Left ventricle myocardium inferior (tissue), 1 donor: ENCODE measurements at places on chromosomes 3 and 15.

DNA sequence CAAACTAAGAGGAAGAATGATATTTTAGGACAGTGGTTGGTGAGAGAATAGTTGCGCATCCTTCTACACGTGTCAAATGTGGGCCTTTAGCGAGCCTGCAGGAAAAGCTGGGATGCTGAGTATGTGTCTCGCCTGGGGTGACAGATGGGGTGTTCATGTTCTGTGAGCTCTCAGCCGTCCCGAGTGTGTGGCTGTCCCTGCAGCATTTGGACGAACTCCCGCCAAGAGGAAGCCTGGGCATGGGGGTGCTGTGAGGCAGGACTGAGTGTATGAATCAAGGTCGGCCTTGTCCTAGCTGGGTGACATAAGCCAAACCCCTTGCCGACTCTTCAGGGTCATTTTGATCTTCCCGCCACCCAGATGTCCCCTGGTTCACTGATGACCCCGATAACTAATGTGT is 94.8 kb downstream of the CACNA1D start:
- no peak for DNase-seq

DNA sequence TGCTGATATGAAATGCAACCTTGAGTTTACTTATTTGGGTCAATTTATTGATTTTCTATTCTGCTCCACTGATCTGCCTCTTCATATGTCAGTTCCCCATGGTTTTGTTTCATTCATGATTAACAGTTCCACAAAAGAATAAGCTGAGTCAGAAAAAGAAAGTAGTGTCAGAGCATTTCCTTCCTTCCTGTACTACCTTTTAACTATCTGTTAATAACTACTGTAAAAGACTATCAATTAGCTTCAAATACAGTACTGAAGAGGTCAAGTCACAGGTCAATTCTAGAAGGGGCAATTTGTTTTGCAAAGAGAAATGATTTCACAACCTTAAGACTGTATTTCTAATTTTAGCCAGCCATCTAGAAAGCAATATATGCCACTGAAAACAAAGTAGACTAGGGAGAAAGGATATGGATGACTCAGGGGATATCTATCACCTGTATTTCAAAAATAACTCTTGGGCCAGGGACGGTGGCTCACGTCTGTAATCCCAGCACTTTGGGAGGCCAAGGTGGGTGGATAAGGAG is 129.5 kb downstream of the TFDP2 start:
- DNase-seq = no peak

DNA sequence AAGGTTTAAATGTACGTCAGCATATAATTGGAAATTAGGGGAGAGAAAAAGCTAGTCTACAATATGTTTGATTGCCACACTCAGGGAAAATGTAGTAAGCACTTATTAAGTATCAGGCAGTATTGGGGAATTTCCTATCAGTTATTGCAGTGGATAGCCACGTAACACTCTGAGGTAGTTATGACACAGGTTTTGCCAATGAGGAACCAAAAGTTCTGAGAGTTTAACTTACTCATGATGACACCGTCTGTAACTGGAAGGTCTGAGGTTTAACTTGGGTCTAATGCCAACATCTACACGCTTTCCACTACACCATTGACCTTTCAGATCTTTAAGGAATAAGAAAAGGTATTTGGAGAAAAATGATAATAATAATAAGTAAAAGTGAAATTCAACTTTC is 89.5 kb downstream of the ZMAT3 start:
- DNase-seq = no peak

DNA sequence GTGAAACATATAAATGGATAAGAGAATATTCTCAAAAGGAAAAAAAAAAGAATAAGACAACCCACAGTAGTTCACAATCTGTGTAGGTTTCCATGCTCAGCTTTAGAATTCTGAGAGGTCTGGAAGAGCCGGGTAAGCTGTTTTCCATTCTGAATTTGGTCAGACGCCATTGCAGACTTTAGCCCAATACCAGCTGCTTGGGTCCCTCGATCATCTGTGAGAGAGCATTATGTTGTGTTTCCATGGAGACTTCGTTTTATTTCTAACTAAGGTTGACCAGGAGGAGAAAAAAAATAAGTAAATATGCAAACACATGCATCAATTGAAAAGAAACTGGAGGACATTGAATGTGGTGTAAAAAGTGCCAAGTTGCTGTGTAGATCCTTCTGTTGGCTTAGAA is 25.5 kb downstream of the KCNAB1 start:
- DNase-seq = no peak

- no peak for DNase-seq
Observed at GRCh38 chr3:80234706-80235105, 466.9 kb upstream of the ROBO1 start.

GRCh38 chr3:171695426-171695825 is 114.9 kb downstream of the PLD1 start:
- no peak for DNase-seq

DNA sequence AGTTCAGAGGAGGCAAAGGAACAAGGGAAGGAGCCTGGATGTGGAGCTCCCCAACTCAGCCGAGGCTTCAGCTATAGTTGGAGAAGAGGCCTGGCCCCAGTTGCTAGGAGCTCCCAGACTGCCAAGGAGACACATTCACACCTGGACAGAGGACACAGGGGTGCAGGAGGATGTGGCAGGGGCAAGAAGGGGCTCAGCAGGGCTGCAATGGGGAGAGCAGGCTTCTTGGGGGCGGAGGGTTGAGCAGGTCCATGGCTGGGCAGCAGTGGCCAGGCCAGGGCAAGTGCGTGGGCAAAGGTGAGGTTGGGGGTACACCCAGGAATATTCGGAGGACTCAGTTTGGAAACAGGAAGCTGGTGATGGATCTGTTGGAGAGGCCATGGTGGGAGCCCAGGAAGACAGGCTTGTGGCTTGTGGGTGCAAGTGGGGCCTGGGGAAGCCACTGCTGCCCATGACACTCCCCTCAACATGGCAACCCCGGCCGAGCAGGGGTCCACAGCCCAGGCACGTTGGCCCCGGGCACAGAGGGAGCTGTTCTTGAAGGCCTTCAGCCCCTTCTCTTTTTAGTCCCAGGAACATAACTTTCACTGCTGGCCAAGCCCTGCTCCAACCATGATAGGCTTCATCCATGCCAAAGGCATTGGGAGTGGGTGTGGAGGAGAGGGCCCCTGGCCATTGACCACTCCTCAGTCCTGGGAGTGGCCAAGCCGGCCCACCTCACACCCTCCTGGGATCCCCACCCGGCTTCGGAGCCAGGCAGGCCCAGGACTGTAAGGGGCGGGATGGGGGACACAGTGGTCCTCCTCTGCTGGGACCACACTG is 33.3 kb downstream of the TSPAN3 start:
- DNase-seq = no peak

DNA sequence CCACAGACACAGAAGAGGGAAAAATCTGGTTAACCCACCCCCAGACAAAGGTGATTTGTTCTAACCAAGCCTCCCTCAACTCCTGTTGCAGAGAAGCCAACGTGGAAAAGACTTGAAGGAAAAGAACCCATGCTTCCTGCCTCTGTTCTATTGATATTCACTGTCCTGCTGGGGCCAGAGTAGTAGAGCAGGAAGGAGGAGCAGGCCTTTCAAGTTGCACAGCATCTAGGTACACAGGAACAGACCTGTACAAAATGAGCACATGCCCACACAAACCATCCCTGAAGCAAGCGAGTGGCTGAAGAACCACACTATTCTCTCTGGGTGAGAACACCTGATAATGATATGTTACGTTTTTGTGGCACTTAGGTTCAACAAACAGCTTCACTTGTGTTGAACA is 29.9 kb downstream of the RASGRP1 start:
- DNase-seq = no peak

DNA sequence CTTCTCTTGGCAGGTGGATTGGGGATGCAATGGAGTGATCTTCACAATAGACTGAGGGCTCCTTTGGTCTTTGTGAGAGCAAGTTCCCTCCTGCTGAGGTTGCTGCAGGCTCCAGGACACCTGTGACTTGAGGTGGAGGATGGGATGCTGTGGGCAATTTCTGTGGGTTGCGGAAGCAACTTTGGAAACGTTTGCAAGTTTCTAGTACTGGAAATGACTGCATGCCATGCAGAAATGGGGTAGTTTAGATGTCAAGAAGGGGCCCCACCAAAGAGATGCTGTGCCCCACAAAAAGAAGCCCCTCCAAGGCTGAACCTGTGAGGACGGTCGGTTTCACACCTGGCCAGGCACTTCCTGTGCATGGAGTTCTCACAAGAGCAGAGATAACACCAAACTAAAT is 80.4 kb upstream of the XCR1 start:
- no peak for DNase-seq

DNA sequence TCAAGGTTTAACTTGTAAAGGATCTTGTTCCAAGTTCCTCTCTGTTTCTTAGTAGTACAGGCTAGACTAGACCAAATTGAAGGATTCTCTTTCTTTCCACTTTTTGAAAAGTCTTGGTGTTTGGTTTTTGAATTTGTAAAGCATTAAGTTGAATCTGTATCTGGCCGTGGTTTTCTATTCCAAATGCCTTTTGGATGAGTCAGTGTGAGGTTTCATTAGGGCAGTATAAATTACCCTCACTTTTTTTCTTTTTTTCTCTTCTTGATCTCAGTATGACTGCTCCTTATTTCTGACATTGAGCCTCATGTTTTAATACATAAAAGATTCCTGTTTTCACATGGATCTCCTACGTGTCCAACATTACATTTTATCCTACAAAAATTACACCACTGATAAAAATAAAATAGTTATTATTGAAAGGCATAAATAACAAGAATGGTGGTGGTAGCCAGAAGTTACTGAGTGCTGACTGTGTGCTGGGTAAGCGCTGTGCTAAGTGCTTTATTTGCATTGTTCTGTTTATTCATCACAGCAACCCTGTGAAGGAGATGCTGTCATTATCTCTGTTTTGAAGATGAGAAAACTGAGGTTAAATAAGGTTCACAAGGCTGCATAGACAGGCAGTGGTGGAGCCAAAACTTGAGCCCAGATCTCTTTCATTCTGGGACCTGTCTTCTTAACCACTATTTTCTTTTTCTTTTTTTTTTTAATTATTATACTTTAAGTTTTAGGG is 48.3 kb downstream of the MITF start:
- DNase-seq = no peak

- DNase-seq = no peak
Observed at GRCh38 chr3:77014226-77014625, 25.7 kb upstream of the ROBO2 start.

DNA sequence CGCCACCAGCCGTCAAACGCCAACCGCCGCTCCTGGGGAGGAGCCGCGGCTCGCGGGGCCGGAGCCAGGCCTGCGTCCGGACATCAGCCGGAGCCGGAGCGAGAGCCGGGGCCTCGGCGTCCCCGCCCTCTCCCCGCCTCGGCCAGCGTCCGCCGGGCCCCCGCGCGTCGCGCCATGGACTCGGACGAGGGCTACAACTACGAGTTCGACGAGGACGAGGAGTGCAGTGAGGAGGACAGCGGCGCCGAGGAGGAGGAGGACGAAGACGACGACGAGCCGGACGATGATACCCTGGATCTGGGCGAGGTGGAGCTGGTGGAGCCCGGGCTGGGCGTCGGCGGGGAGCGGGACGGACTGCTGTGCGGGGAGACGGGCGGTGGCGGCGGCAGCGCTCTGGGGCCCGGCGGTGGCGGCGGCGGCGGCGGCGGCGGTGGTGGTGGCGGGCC is 359 bp downstream of the ARIH1 start:
- DNase-seq = no peak

DNA sequence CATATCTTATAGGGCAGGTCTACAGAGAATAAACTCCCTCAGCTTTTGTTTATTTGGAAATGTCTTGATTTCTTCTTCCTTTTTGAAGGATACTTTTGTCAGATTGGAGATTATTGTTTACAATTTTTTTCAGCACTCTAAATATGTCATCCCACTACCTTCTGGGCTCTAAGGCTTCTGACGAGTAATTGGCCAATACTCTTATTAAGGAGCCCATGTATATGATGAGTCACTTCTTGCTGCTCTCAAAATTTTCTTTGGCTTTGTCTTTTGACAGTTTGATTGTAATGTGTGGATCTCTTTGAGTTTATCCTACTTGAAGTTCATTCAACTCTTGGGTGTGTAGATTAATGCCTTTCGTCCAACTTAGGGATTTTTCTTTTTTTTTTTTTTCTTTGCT is 28.9 kb upstream of the CD200R1L start:
- no peak for DNase-seq

GRCh38 chr15:31341496-31342195 is 15.0 kb downstream of the KLF13 start:
- no peak for DNase-seq

- peak; percentile 34 for DNase-seq
Observed at GRCh38 chr15:77335298-77335697, 84.6 kb downstream of the PEAK1 start.

- DNase-seq = no peak
Observed at GRCh38 chr3:72665701-72666446, 182.4 kb downstream of the SHQ1 start.

- no peak for DNase-seq
Observed at GRCh38 chr3:425079-425478, 228.5 kb downstream of the CHL1 start.

- peak; percentile 20 for DNase-seq
Observed at GRCh38 chr3:151460774-151461450, at the start of gene IGSF10. TSS of gene IGSF10 (minus strand) at chr3:151461061. CDS start at chr3:151458709, 2,352 bp downstream.

GRCh38 chr3:107106316-107106715 is 270.9 kb upstream of the CCDC54 start:
- no peak for DNase-seq

- no peak for DNase-seq
Observed at GRCh38 chr15:61115241-61115640, 113.9 kb downstream of the RORA start.
